ENCODE measurements at places on chromosomes 11 and 22. TPM values are rescaled to one million over a fixed set of nuclear protein-coding genes. Genes with fewer than 3 reads are reported as not detected.
A peak's percentile ranks its signal among the peaks of the same experiment; 100 is the strongest.

APLNR gene
- total RNA-seq, result 16.6 TPM

GRCh38 chr22:20198557-20199319 is 47.9 kb upstream of the CCDC188 start:
- no peak for DNase-seq

DNA sequence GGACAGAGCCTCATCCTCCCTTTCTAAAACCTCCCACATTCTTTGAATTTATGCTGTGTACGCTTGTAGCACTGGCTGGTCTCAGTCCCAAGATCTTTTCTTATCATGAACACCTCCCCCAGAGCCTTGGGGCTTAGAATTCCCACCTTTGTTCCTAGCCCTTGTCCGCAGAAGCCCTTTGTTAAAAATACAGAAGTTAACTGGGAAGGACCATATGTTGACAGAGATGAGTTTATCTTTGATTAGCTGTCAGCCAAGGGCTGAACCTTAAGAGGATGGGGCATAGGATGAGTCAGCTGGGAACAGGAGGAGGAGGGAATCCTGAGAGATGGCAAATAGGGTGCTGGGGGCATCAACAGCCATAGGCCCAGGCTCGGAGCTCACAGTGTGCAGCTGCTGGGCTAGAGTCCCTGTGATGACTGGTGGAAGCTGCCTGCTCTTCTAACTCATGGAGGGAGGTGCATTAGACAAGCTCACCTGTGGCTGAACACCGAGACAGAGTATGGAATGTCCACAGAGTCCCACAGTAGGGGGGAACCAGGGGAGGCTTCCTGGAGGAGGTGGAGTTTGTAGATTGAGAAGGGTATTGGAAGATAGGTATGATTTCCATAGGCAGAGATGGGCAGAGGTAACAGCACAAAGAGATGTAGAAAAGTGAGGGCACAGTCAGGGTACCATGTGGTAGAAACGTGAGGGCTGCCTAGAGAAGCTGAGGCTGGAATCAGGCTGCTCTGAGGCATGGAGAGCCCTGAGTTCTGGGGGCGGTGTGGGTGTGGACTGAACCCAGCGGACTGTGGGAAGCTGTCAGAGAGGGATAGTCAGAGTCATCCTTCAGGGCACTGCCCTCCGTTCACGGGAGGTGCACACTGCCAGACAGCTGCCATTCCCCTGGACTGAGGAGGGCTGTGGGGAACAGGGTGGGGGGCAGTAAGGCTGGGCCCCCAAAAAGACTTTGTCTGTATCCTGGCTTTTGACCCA is 9.9 kb downstream of the MICAL2 start:
- DNase-seq, result no peak

KRTAP5-10 gene
- not detected for total RNA-seq

DNA sequence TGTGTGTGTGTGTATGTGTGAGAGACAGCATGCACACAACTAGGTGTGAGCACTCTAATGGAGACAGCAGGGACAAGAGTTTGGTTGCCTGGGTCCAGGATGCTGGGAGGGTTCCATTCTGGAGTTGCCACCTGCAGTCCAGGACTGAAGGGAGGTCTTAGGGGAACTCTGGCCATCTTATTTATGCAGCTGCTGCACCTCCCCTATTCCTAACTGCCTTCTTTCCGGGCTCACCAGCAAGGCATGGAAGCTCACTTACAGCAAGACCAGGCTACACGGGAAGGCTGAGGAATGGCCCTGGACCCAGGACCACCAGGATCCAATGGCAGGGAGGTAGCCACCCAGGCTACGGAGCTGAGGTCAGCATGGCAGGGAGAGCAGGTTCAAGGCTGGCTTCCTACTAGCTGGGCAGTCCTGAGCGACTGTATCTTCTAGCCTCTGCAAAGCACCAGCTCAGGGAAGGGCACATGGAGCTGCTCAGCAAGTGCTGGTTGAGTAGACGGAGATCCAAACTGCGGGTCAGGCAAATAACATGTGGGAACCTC is 42.2 kb upstream of the B3GAT1 start:
- no peak for DNase-seq

DNA sequence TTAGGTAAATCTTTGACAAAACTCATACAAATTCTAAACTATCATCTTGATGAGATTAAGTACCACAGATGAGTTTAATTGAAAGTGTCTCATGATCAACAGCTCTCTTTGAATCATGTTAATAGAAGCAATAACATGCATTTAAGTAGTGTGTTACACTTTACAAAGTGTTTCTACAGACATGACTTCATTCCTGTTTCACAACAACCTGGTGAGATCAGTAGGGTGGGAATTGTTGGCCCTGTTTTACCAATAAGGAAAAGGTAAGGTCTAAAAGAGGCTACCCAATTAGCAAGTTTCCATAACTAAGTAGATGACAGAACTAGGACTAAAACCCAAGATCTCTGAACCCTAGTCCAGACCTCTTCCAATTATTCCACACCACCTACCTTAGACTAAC is 12.7 kb upstream of the PRSS23 start:
- no peak for DNase-seq

DNA sequence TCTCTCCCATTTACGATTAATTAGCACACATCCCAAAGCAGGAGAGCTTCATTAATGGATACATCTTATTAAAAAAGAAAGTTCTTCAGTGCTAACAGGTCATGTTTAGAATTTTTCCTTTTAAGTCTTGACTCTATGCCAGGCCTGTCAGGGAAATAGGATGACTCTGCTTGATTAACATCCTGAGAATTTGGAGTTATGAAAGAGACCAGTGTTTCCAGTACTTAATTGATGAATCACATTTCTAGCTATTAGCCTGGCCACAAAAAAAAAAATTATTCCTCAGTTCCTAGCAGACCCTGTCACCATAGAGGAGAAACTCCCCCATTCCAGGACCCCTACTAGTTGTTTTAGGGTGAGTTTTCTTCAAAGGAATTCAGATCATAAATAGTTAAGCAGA is 23.6 kb upstream of the ME3 start:
- DNase-seq, result no peak

SCUBE2 gene
- 3.9 TPM for total RNA-seq

SLC25A22 gene
- 4.7 TPM for total RNA-seq

GRCh38 chr22:17481424-17481823 is 81.9 kb upstream of the SLC25A18 start:
- DNase-seq, result no peak

DNA sequence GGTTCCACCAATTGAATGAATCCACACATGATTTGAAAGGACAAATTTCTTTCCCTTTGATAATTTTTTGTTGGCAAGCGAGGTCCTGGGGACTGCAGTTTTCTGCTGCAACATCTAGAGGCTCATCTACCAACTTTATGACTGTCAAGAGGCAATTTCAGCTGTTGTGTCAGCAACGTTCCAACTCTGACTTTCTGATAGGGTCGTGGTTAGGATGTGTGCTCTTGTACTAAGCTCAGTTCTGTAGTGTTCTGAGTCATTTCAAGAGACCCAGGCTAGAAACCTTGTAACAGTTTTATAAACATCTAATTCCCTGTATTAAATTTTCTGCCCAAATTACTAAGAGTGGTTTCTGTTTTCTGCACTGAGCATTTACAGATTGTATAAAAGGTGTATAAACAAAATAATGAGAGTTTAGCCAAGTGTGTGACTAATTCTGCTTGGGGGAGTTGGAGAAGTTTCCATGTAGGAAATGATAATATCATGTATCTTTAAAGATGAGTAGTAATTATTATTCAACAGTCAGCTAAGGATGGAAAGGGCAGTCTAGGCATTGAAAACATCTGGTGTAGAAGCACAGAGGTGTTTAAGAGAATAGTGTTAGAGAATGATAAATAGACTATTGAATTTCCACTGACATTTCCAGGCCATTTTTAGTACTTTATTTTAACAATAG is 72.2 kb downstream of the RBMXL2 start:
- DNase-seq, result no peak

- DNase-seq, result no peak
These were observed 2.4 kb downstream of the ZDHHC24 start for GRCh38 chr11:66543263-66544107.

B3GAT1 gene
- total RNA-seq, result 0.27 TPM

OR52E8 gene
- total RNA-seq, result not detected

DNA sequence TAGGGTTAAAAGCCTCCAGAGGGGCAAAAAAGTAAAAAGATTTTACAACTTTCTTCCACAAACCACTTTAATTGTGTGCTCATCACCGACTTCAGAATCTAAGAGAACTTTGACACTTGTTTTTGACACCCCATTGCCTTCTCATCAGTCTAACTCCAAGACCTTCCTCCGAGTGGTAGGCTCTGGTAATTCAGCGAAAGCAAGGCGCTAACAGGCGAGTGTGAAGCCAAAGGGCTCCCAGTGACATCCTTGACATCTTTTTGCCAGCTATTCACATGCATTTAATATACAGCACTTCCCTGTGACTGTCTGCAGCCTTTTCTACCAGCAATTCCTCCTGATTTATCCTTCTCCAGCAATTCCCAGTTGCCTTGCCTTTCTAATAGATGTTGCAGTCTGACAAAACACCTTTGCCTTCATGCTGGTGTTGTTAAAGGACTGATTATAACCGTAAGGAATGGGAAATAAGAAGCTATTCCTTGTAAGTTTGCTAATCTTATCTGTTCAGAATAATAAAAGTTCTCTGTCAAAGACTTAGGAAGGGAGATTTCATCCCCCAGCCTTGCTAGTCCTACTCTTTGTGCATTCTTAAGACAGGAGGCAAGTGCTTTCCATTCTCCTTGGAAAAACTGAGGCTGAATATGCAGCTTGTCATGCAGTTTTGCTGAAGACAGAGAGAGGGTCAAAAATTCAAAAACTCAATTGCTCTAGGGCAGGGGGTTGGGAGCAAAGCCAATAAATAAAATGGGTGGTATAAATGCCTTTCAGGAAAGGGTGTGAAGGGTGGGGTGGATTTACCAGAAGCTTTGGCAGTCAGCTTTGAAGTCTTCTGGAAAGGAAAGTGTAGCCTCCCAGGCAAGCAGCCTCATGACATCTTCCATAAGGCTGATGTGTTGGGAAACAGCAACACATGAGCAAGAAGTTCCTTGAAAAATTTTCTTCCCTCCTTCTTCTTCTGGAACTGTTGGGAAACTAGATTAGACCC is 39.1 kb downstream of the SNX19 start:
- DNase-seq, result no peak

TMEM121B gene
- total RNA-seq, result 1.0 TPM

CSF2RB gene
- 4.9 TPM for total RNA-seq

ENDOD1 gene
- 13.3 TPM for total RNA-seq

LARGE1 gene
- total RNA-seq, result 119 TPM

- DNase-seq, result peak; percentile 83
These were observed 90.3 kb upstream of the PITPNB start for GRCh38 chr22:28009272-28009827.

DNA sequence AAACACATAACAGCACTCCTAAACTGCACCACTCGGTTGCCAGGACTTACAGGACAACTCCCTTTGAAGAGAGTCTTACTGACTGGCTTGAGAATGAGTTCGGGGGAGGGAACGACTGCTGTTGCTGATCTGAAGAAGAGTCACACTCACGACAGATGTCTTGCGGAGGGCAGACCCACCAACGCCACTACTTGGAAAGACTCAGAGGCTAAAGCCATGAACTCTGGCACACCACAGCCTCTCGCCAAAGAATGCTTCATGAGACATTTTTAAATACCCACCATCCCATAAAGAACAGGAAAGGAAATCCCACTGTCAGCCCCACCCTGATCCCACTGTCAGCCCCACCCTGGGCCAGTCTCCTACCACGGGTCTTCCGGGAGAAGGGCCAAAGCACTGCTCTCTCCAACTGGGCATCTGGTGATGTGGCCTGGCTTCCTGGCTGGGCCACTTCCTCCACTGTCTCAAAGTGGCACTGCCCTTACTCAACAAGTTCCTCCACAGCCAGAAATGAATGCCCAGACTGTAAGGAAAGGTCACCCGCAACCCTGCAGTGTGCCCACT is 73.6 kb downstream of the MICAL3 start:
- peak; percentile 83 for DNase-seq

- DNase-seq, result no peak
These were observed 27.3 kb downstream of the SERGEF start for GRCh38 chr11:17985517-17985916.

GRCh38 chr11:12508151-12508751 is 130.9 kb downstream of the PARVA start:
- no peak for DNase-seq

DNA sequence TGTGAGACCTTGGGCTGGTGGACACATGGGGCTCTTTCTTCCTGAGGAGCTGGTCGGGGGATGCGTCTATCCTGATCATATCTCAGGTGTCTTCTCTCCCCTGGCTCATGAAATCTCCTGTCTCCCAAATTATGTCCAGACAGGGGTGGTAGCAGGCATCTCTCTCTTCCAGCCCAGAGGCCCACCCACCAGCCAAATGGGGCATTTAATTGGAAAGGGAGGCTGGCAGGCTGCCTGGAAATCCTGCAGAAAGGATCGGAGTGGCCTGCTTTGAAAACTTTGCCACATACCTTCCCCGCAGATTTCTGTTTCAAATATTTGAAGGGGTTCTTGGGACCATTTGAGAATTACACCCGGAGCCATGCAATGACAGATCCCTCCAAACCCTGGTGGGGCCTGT is 37.4 kb downstream of the SMIM38 start:
- DNase-seq, result no peak

IRAG1 gene
- 6.4 TPM for total RNA-seq

GRCh38 chr11:77244277-77245027 is 57.0 kb downstream of the GDPD4 start:
- no peak for DNase-seq

GRCh38 chr22:37716708-37717107 is 19.9 kb downstream of the TRIOBP start:
- DNase-seq, result no peak

GRCh38 chr11:17639091-17639490 is 80.3 kb upstream of the MYOD1 start:
- DNase-seq, result no peak
